Activated naive CD4-positive, alpha-beta T cell treated with anti-CD3 and anti-CD28 coated beads, Interleukin-2, amount 10 ng/mL, durations not matched to agents 7 days and 5 days (primary cell): ENCODE measurements at places on chromosomes 12 and 14.
A peak's percentile ranks its signal among the peaks of the same experiment; 100 is the strongest.

DNA sequence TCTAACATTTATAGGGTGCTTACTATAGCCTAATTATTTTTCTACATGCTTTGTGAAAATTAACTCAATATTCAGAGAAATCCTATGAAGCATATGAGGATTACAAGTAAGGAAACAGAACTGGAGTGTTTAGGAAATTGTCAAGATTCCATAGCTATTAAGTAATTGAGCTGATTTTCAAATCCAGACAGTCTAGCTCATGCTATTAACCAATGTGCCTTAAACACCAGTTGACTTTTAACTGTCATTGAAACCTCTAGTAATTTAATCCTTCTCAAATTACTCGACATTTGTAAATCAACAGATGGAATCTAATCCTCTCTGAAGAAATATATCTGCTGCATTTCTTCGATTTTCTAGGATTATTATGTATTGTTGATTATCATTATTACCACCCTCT lies 488.9 kb downstream of the MDGA2 start:
- no peaks in the 10 kb centered on the region for H3K4me1 ChIP-seq
- H3K36me3 ChIP-seq: no peaks in the 10 kb centered on the region
- DNase-seq: no peak
- no peak overlapping the region for H3K27ac ChIP-seq

GRCh38 chr12:95303476-95303875 lies 85.9 kb downstream of the VEZT start:
- H3K27ac ChIP-seq: no peak overlapping the region
- no peaks in the 10 kb centered on the region for H3K27me3 ChIP-seq
- no peak for DNase-seq
- H3K36me3 ChIP-seq: peaks cover 10% of the 10 kb centered on the region

DNA sequence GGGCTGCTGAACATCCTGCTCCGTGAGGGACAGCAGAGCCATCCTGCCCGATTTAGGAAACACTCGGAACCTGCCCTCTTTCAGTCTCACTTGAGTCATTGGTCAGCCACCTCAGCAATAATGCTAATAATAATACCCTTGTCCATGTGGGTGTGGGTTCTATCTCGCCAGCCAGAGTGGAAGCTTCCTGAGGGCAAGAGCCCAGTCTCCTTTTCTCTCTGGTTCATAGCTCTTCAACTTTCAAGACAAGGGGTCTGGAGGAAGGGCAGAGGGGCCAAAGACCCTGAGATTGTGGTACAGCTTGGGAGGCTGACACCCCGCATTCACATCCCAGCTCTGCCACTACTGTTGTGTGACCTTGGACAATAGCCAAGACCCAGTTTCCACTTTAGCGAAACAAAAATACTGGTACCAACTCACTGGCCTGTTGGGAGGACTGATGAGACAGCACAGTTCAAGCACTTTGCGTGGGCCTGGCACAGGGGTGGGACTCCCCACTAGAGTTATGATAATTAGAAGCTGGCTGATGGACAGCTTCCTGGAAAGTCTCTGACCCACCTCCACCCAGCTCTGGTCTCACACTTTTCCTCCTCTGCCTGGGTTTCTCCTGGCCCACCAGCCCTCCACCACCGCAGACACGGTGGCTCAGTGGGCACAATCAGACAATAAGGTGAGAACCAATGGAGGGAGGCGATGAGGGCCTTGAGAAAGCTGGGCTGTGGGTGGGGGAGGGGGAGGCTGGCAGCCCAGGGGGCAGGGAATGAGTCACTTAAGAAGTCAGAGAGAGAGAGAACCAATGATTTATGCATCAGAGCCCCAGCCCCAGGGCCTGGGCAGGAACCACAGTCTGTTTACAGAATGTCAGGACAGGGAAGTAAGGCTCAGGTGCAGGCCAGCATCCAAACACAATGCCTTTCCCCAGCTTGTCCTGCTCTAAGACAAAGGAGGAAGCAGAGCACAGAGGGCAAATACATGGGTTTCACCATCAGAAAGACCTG lies 9.6 kb downstream of the FAIM2 start:
- DNase-seq: no peak
- H3K4me3 ChIP-seq: no peak overlapping the region
- H3K4me1 ChIP-seq: no peaks in the 10 kb centered on the region
- no peaks in the 10 kb centered on the region for H3K36me3 ChIP-seq

- no peaks in the 10 kb centered on the region for H3K27me3 ChIP-seq
- peak; percentile 36 for DNase-seq
- peak overlapping the region; percentile 86 for H3K27ac ChIP-seq
- peaks cover 66% of the 10 kb centered on the region for H3K4me1 ChIP-seq
- peak overlapping the region; percentile 95 for H3K4me3 ChIP-seq
Measured at GRCh38 chr12:14956024-14956891, 5.1 kb downstream of the ARHGDIB start.

- H3K27me3 ChIP-seq: no peaks in the 10 kb centered on the region
- H3K36me3 ChIP-seq: no peaks in the 10 kb centered on the region
- no peak overlapping the region for H3K27ac ChIP-seq
- no peaks in the 10 kb centered on the region for H3K4me1 ChIP-seq
Measured at GRCh38 chr12:123519141-123520001, 14.1 kb downstream of the RILPL1 start.
